ENCODE measurements at places on chromosomes 13 and 19.
A peak's percentile ranks its signal among the peaks of the same experiment; 100 is the strongest.

- no peak for DNase-seq
Measured at GRCh38 chr19:31541396-31541795, 192.2 kb upstream of the TSHZ3 start.

DNA sequence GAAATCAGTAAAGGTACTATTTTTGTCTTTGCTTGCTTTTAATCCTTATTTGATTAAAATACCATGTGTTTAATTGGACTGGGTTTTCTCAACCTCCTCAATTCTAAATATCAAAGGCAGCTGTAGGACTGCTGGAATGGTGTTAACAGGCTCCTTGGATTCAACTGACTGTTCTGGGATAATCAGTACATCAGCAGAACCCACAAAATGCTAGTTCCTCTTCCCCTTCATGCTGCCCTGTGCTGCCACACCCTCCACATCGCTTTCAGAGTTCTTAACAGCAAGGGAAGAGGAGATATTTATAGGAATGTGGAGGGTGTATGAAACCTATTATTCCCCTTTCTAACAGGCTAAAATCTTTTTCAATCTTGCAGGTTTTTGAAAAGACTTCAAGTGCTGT lies 82.4 kb downstream of the KCTD12 start:
- DNase-seq: no peak

GRCh38 chr19:57302727-57303401 lies 17.4 kb upstream of the ZNF543 start:
- DNase-seq: peak; percentile 69

DNA sequence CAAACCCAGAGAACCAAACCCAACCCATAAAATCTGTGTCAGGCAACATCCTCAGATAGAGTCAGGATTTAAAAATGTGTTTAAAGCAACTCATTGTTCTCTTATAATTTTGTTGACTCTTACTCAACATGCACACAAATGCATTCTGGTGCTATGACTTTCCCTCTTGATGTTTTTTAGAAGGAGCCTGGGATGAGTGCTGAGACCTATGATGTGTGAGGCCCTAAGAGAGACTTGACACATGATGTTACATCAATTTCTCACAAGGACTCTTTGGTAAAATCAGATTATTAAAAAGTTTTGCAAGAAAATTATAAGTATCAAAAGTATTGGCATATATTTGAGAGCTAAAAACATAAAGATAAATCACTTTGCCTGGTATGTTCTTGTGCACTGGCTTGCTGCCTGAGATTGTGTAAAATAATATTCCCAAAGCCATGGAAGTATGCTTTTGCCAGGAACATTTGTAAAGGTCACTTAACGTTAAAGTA lies 173.9 kb downstream of the DCLK1 start:
- no peak for DNase-seq

- no peak for DNase-seq
Measured at GRCh38 chr13:112182846-112183531, 116.0 kb downstream of the SOX1 start.

- no peak for DNase-seq
Measured at GRCh38 chr13:110592665-110593064, 22.7 kb upstream of the NAXD start.

DNA sequence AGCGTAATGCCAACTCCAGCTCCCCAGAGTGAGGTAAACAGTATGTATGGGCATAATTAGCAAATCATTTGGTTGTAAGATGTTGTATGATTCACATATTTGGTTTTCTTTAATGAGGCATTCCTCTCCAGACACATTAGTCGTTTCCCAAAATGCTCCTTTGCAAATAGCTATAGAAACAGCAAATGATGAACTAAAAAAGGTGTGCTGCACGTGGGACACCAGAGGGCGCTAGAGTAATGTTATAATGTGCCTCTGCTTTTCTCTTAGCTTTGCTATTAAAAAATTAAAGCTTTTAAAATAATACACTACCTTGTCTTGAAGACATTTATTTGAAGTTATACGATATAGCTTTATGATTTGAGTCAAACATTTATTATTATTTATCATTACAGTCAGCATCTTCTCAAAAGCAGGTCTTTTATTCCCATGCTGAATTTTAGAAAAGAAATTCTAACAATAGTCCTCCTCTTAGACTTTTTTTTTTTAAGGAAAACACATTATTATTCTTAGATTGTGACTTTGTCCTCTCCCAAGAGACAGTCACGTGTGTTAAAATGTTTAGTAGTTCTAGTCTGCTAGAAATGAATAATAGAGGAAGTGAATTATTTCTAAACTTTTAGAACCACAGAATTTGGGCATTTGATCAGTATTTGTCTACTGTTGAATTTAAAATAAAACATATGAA lies 121.6 kb upstream of the FRY start:
- DNase-seq: peak; percentile 84

- peak; percentile 19 for DNase-seq
Measured at GRCh38 chr19:18558202-18558555, 509 bp downstream of the KXD1 start.

GRCh38 chr19:46713781-46714443 lies 3.0 kb downstream of the PRKD2 start:
- peak; percentile 85 for DNase-seq

GRCh38 chr13:41864658-41865057 lies 96.3 kb downstream of the VWA8 start:
- peak; percentile 64 for DNase-seq

GRCh38 chr13:60590800-60591747 lies 194.1 kb downstream of the TDRD3 start:
- peak; percentile 42 for DNase-seq

GRCh38 chr13:106526738-106527444 lies 8.6 kb downstream of the EFNB2 start:
- DNase-seq: no peak
